Vagina (tissue), 2 donors: ENCODE measurements at places on chromosomes 3 and 15. TPM values are rescaled to one million over a fixed set of nuclear protein-coding genes. Genes with fewer than 3 reads are reported as not detected.

Gene CACNA2D3
- 17.2 TPM for total RNA-seq

Gene SNAP23
- total RNA-seq: 60.9 TPM

Gene TARS3
- 6.9 TPM for total RNA-seq

Gene PRR20G
- total RNA-seq: not detected

Gene CSPG4
- 23.1 TPM for total RNA-seq

Gene SPESP1
- total RNA-seq: 1.5 TPM
